ENCODE measurements at places on chromosomes 12 and 14. TPM values are rescaled to one million over a fixed set of nuclear protein-coding genes. Genes with fewer than 3 reads are reported as not detected.

- no peak overlapping the region for H3K4me3 ChIP-seq
- no peaks in the 10 kb centered on the region for H3K27me3 ChIP-seq
- no peak for DNase-seq
- no peak overlapping the region for H3K27ac ChIP-seq
- peaks cover 10% of the 10 kb centered on the region for H3K4me1 ChIP-seq
- H3K36me3 ChIP-seq: no peaks in the 10 kb centered on the region
Measured at GRCh38 chr12:69901221-69901905, 76.3 kb downstream of the MYRFL start.

- H3K27ac ChIP-seq: no peak overlapping the region
- H3K36me3 ChIP-seq: no peaks in the 10 kb centered on the region
- DNase-seq: no peak
- H3K27me3 ChIP-seq: no peaks in the 10 kb centered on the region
Measured at GRCh38 chr12:58528271-58528670, 392.0 kb downstream of the LRIG3 start.

DNA sequence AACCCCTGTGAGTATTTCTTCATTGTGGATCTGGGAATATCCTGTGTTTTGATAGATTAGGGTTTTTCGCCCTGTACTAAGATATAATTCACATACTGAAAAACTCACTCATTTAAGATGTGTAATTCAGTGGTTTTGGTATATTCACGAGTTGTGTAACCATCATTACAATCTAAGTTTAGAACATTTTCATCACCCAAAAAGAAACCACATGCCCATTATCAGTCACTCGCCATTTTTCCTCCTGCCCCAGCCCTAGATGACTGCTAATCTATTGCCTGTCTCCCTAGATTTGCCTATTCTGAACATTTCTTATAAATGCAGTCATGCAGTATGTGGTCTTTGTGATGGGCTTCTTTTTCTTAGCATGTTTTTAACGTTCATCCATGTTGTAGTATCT is 67.9 kb upstream of the ATF1 start:
- H3K4me1 ChIP-seq: no peaks in the 10 kb centered on the region
- no peaks in the 10 kb centered on the region for H3K36me3 ChIP-seq
- H3K4me3 ChIP-seq: no peak overlapping the region
- no peak for DNase-seq

GRCh38 chr14:55926007-55926406 is 192.2 kb upstream of the PELI2 start:
- H3K27ac ChIP-seq: no peak overlapping the region
- H3K36me3 ChIP-seq: no peaks in the 10 kb centered on the region
- no peak overlapping the region for H3K4me3 ChIP-seq
- peaks cover 7% of the 10 kb centered on the region for H3K4me1 ChIP-seq
- no peaks in the 10 kb centered on the region for H3K27me3 ChIP-seq

- peaks cover 8% of the 10 kb centered on the region for H3K4me1 ChIP-seq
- DNase-seq: no peak
- H3K4me3 ChIP-seq: no peak overlapping the region
- H3K36me3 ChIP-seq: no peaks in the 10 kb centered on the region
- H3K27me3 ChIP-seq: no peaks in the 10 kb centered on the region
- H3K27ac ChIP-seq: no peak overlapping the region
Measured at GRCh38 chr14:50795142-50795541, 35.8 kb downstream of the NIN start.

GRCh38 chr12:24948420-24948756 is 513 bp downstream of the BCAT1 start:
- H3K4me1 ChIP-seq: peaks cover 8% of the 10 kb centered on the region
- peak overlapping the region; percentile 35 for H3K4me3 ChIP-seq
- peak; percentile 8 for DNase-seq
- H3K36me3 ChIP-seq: no peaks in the 10 kb centered on the region

DNA sequence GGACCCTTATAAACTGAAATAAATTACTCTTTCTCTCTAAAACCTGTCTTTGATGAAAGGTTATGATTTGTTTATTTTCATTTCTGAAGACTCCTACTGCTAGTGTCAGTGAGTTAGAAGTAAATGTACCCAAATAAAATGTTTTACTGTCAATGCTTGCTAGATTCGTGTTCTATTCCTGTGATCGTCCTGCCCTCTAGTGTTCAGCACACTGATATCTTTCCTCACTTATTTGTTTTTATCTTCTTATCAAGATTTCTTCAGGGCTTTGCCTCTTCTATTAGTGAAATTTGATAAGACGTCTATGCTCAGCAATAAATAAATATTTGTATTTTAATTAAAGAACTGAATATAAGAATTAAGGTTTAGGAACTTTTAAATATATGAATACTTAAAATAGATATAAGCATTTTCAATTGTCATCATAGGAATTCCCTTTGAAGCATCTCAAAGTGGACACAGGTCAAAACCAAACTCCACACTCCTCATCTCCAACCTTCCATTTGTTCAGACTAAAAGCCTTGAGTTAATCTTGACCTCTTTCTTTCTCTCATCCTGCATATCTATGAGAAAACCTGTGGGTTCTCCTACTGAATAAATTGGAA is 75.8 kb downstream of the C12orf50 start:
- H3K27me3 ChIP-seq: no peaks in the 10 kb centered on the region
- peak; percentile 48 for DNase-seq
- no peaks in the 10 kb centered on the region for H3K36me3 ChIP-seq
- H3K4me3 ChIP-seq: no peak overlapping the region

GRCh38 chr12:93852173-93852591 is 175.0 kb downstream of the CRADD start:
- no peak overlapping the region for H3K27ac ChIP-seq
- H3K4me3 ChIP-seq: no peak overlapping the region
- no peaks in the 10 kb centered on the region for H3K27me3 ChIP-seq
- no peak for DNase-seq

DNA sequence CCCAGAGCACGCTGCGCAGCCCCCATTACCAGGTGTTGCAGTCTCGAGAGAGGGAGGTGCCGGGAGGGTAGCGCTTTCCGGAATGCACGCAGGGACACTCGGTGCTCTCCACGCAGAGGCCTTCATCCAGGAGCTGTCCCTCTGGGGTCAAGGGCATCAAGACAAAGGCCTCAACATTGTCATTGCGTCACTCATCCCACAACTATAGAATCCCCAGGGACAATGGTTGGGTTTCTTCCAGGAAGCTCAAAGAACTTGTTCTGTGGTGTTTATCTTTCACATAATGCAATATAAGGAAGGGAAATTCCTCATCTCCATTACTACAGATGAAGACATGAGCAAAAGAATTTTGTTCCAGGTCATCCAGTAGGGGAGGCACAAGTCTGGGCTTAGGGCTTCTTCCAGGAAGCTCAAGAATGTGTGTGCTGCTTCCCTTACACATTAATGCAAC is 52.1 kb downstream of the VWF start:
- H3K4me1 ChIP-seq: peaks cover 4% of the 10 kb centered on the region
- no peak overlapping the region for H3K4me3 ChIP-seq
- H3K36me3 ChIP-seq: no peaks in the 10 kb centered on the region
- no peak for DNase-seq
- no peaks in the 10 kb centered on the region for H3K27me3 ChIP-seq

DNA sequence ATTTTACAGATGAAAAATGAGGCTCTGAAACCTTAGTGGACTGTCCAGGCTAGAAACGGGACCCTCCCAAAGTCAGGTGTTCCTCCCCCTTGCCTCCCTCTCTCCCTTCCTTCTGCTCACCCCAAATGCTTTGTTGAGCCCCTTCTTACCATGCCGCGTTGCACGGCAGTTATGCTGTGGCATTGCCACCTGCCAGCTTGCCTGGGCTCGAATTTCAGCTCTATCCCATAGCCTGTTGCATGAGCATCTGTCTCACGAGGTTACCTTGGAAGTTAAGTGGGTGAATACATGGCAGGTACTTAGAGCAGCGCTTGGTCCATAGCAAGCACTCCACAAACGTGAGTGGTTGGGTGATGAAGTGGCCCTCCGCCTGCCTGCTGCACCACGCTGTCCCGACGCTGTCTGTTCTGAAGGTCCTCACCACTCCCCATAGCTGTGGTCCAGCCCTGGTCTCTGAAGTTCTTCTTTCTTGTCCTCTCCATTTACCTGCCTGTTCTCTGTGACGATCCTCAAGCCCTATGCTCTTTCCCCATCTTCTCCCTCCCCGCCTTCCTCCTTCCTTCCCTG is 269.9 kb downstream of the CACNA1C start:
- no peak overlapping the region for H3K27ac ChIP-seq
- peaks cover 10% of the 10 kb centered on the region for H3K4me1 ChIP-seq
- H3K4me3 ChIP-seq: no peak overlapping the region
- H3K36me3 ChIP-seq: no peaks in the 10 kb centered on the region
- no peaks in the 10 kb centered on the region for H3K27me3 ChIP-seq
- no peak for DNase-seq

GRCh38 chr14:100303925-100304324 is 2.3 kb downstream of the SLC25A29 start:
- DNase-seq: no peak
- no peak overlapping the region for H3K27ac ChIP-seq
- peaks cover 12% of the 10 kb centered on the region for H3K4me1 ChIP-seq
- no peaks in the 10 kb centered on the region for H3K27me3 ChIP-seq
- H3K4me3 ChIP-seq: no peak overlapping the region

DNA sequence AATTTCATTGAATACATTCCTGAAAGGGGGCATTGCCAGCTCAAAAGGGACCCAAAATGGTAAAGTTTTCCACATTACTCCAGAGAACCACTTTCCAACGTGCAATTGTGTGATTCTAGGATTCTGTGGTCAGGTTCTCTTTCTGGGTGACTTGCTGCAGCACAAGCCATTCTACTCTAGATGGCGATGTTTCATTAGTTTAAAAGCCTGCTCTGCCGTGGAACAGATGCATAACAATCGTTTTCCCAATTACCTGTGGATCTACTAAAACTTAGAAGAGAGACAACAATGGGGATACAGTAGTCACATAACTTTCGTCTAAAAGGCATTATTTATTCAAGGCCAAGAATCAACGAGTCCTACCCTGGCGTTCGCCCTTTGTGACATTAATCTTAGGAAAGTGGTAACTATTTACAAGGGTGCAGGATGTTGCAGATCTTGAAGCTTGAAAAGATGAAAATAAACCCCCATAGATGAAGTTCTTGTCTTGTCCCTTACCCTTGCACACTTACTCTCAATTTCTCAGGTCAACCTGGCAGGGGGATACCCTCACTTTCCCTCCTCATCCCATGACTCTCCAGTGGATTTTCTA is 400.9 kb downstream of the SNAPC1 start:
- no peak overlapping the region for H3K4me3 ChIP-seq
- peak; percentile 64 for DNase-seq
- H3K36me3 ChIP-seq: no peaks in the 10 kb centered on the region
- no peak overlapping the region for H3K27ac ChIP-seq

GRCh38 chr12:3717283-3717898 is 35.5 kb downstream of the CRACR2A start:
- peak; percentile 47 for DNase-seq
- no peaks in the 10 kb centered on the region for H3K4me1 ChIP-seq
- H3K4me3 ChIP-seq: no peak overlapping the region
- peaks cover 8% of the 10 kb centered on the region for H3K27me3 ChIP-seq
- H3K36me3 ChIP-seq: no peaks in the 10 kb centered on the region
- H3K27ac ChIP-seq: peak overlapping the region; percentile 24

DNA sequence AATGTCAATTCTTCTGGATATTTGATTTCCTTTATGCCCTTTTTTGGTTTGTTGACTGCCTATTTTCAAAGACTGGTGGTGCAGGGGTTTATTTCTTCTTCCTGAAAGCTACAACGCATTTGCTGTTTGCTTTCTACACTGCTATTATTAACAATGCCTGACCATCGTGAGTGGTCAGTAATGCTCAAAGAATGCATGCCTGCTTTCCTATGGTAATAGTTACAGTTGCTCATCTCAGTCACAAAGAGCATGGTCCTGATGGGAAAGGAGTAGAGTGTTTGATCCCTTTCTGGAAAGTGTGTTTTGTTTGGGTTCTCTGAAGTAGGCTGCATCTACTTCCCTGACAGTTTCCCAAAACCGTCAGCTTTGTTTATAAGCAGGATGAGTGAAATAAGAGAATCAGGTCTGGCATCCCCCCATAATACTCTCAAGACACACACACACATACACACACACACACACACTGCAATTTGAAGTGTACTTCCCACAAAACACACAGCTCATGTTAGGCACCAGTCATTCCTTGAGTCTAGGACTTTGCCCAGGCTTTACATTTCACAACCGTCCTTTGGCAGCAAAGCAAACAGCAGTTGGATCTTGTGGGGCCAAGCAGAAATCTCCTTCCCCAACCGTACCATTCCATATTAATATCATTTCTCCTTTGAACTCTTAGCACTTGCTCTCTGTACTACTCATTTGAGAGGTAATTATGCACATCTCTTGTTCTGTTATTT is 56.6 kb downstream of the SUDS3 start:
- H3K36me3 ChIP-seq: no peaks in the 10 kb centered on the region
- H3K4me1 ChIP-seq: peaks cover 9% of the 10 kb centered on the region
- no peaks in the 10 kb centered on the region for H3K27me3 ChIP-seq

GRCh38 chr14:100085462-100085861 is 20.2 kb downstream of the EVL start:
- H3K4me3 ChIP-seq: no peak overlapping the region
- no peaks in the 10 kb centered on the region for H3K4me1 ChIP-seq
- no peaks in the 10 kb centered on the region for H3K36me3 ChIP-seq

- no peak for DNase-seq
- no peaks in the 10 kb centered on the region for H3K36me3 ChIP-seq
- H3K4me3 ChIP-seq: no peak overlapping the region
- H3K4me1 ChIP-seq: peaks cover 33% of the 10 kb centered on the region
- H3K27me3 ChIP-seq: no peaks in the 10 kb centered on the region
Measured at GRCh38 chr12:12503384-12504078, 59.1 kb downstream of the DUSP16 start.

DNA sequence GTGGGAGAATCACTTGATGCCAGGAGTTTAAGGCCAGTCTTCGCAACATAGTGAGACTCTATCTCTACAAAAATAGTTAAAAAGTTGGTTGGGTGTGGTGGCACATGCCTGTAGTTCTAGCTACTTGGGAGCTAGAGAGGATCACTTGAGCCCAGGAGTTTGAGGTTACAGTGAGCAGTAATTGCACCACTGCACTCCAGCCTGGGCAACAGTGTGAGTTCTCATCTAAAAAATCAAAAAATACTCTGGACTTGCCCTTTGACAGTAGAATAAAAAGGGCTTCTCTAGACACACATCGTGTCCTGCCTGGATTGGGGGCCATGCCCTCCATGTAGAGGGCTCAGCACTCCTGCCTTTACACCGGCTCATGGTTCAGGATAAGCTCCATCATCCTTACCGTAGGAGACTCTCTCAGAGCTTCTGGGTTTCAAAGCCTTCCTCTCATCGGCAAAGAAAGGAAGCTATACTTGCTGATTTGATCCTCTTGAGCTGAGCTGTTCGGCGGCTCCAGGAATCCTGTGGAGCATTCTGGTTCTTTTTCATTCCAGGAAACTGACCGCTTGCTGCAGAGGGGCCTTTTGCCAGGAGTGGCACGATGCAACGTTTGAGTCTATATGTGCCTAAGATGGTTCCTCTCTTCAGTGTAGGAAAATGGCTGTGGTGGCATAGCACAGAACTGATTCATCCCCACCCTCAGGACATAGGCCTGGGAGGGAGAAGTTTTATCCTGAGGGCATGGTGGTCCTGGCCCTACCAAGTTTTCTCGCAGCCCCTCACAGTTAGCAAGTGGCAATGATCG is 29.6 kb downstream of the FLVCR2 start:
- DNase-seq: no peak
- H3K4me3 ChIP-seq: no peak overlapping the region
- H3K4me1 ChIP-seq: peaks cover 5% of the 10 kb centered on the region
- H3K27ac ChIP-seq: no peak overlapping the region

GRCh38 chr12:127489061-127489460 is 777.9 kb upstream of the TMEM132C start:
- H3K27ac ChIP-seq: peak overlapping the region; percentile 98
- no peak overlapping the region for H3K4me3 ChIP-seq
- H3K36me3 ChIP-seq: no peaks in the 10 kb centered on the region
- no peaks in the 10 kb centered on the region for H3K27me3 ChIP-seq
- peaks cover 15% of the 10 kb centered on the region for H3K4me1 ChIP-seq

The HOXC13 gene
- polyA plus RNA-seq: 0.69 TPM

The MFAP5 gene
- polyA plus RNA-seq: 1.0 TPM

The OR11H12 gene
- not detected for polyA plus RNA-seq

The AQP6 gene
- not detected for polyA plus RNA-seq

Measured in hepatocyte (in vitro differentiated cells).